Stimulated activated CD8-positive, alpha-beta memory T cell treated with anti-CD3 and anti-CD28 coated beads, Interleukin-15, amount 100 ng/mL, for 48 hours (primary cell): ENCODE measurements at places on chromosomes 1 and 21.

- no peak for DNase-seq
These were observed 13.3 kb upstream of the LCE5A start for GRCh38 chr1:152497273-152497672.

GRCh38 chr1:184792450-184792969, 37.9 kb upstream of the EDEM3 start:
- DNase-seq, result no peak

- DNase-seq, result no peak
These were observed 51.1 kb downstream of the KCNH1 start for GRCh38 chr1:211082824-211083223.

DNA sequence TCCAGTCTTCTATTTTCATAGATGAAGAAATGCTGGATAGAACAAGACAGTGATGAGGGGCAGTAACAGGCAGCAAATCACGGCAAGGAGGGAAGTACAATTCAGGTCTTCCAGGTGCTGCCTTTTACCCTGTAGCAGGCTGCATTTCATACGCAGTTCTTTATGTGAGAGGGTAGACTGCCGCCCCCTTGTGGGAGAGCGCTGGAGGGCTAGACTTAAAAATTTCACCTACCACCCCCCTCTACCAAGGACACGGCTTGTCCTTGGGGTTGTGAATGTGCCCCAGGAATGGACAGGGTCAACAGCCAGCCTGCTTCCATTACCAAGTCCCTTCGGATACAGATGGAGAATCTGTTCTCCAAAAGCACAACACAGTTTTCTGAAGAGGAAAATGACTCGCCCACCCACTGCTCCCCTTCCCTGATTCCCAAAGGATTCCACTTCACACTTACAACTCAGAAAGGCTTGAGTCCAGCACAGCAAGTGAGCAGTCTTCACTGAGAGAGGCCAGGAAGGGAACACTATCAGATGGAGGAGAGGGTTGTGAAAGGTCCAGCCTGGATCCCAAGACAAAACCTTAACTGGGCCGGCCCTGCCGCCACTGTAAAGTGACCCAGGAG, 7.4 kb downstream of the WDR77 start:
- DNase-seq, result peak; percentile 24

- no peak for DNase-seq
These were observed 12.4 kb downstream of the TMEM201 start for GRCh38 chr1:9600861-9601834.

- no peak for DNase-seq
These were observed 61.5 kb downstream of the SYT2 start for GRCh38 chr1:202648605-202649226.

DNA sequence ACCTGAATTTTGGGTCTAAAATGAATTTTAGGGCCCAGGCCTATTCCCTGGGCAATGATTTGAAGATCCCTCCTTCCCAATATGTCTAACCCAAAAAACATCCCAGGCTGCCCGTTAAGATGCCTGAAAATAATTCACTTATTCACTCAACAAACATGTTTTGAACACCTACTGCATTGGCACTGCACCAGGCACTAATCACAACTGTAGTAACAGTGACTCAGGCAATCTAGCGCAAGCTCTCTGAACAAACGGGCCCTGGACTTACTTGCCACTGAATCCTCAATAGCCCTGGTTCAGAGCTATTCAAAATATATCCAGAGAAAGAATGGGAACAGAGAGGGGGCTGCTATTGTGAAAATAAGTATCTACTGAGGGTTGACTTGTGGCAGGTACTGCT, 4.2 kb downstream of the CD244 start:
- DNase-seq, result no peak

GRCh38 chr21:32477424-32477745, 64.9 kb downstream of the EVA1C start:
- no peak for DNase-seq

DNA sequence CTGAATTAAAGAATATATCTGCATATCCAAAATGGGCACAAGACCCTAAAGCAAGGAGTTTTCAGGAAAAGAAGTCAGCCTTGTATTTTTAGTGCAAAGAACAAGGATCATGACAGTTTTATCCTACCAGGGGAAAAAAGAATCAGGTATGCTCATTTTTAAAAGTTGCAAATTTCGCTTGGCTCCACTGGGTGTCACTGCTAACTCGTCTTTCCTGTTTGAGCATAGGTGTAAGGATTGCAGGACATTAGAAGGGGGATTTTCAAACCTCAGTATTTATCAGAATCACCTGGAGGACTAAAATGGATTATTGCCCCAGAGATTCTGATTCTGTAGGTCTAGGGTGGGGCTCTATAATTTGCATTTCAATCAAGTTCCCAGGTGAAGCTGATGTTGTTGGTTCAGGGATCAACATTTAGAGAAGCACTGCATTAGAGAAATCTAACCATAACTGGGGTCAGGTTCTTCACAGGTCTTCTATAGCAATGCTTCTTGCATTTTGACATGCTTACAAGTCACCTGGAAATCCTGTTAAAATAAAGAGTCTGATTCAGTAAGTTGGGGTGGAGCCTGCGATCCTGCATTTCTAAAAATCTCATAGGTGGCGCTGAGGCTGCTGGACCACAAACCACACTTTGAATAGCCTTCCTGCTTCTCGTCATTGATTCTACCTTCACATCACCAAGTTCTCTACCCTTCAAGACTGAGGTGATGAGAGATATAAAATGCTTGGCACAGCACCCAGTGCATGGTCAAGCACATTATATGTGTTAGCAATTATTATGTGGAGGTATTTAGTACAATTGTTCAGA, 39.6 kb downstream of the NUF2 start:
- DNase-seq, result no peak

DNA sequence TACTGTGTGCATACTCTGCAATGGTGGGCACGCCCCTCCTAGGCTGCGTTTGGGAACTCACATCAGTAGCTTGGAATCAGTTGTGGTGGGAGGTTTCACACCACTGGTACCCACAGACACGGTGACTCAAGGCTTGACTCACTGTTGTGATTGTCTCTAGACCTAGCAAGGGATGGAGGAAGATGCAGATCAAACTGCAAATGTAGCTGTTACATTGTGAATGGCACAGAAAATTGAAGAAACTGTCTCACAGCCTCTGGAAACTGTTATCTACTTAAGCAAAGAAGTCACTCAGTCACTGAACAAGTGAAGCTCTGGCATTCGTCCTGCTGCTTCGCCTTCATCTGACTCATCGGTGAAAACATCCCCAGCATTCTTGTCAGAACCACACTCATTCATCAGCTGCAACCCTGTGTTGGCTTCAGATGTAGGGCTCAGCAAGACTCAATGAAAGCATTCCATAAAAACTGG, 59.5 kb downstream of the POFUT2 start:
- peak; percentile 80 for DNase-seq

DNA sequence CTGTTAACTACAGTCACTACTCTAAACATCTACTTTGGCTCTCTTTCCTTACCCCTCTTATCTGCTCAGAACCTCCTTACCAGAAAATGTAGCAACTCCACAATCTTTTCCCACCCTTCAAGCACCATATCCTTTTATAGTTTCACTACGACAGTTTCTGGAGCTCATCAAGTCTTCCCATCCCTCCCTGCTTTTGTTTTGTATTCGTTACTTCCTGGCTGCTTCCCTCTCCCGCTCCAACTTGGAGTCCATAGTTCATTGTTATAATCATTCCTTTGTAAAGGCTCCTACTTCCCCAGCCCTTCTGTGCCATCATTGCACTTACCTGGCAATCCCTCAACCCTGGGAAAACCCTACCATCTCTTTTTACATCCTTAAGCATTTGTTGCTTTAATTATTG, 18.0 kb downstream of the MPZL1 start:
- no peak for DNase-seq

GRCh38 chr1:17281775-17282181, 26.2 kb upstream of the PADI4 start:
- DNase-seq, result no peak

DNA sequence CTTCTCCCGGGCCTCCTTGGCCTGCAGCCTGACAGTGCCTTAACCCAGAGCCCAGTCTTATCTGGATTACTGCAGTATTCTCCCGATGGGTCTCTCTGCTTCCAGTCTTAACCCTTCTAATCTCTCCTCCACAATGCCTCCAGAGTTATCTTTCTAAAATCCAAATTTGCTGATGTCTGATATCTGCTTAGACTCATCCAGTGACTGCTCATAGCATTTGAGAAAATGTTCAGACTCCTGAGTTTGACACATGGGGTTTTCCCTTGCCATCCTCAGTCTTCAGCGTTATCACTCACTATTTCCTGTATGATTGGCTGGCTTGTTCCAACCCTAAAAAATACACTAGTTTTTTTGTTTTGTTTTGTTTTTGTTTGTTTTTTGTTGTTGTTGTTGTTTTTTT, 102.0 kb downstream of the FMN2 start:
- no peak for DNase-seq
